ENCODE measurements at places on chromosomes 16 and 17.

DNA sequence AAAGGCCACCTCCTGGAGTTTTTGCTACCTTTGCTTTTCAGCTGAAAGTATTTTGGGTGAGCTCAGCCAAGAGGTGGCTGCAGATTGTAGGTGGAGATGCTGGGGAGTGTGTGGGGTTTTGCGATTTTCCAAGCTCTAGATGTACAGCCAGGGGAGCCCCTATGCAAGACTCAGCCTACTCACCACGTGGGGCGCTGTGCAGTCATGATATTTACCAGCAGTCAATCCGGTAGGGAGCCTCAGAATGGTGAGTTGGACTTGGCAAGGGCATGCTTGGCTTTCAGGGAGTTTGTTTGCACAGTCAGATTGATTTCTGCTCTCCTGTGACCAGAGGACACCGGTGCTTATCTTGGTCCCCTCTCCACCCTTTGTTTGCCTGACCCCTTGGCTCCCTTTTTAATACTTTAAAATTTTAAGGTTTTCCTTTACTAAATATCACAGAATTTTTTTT lies 175.3 kb downstream of the UTP18 start:
- DNase-seq: peak; percentile 21

DNA sequence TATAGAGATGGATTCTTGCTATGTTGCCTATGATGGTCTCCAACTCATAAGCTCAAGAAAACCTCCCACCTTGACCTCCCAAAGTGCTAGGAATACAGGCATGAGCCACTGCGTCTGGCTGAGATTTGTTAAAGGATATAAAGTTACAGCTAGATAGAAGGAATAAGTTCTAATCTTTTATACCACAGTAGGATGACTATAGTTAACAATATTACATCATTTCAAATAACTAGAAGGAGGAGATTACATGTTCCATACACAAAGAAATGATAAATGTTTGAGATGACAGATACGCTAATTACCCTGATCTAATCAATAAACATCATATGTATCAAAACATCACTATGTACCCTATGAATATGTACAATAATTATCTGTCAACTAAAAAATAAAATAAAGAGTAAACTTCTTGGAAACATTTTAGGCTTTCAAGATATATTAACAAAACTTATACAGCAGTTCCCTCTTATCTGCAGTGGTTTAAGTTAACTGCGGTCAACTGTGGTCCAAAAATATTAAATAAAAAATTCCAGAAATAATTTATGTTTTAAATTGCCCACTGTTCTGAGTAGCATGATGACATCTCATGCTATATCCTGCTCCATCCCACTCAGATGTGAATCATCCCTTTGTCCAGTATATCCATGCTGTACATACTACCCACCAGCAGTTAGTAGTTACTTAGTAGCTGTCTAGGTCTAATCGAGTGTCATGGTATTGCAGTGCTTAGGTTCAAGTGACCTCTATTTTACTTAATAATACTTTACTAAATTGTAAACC lies 129.2 kb upstream of the NACA2 start:
- DNase-seq: no peak

DNA sequence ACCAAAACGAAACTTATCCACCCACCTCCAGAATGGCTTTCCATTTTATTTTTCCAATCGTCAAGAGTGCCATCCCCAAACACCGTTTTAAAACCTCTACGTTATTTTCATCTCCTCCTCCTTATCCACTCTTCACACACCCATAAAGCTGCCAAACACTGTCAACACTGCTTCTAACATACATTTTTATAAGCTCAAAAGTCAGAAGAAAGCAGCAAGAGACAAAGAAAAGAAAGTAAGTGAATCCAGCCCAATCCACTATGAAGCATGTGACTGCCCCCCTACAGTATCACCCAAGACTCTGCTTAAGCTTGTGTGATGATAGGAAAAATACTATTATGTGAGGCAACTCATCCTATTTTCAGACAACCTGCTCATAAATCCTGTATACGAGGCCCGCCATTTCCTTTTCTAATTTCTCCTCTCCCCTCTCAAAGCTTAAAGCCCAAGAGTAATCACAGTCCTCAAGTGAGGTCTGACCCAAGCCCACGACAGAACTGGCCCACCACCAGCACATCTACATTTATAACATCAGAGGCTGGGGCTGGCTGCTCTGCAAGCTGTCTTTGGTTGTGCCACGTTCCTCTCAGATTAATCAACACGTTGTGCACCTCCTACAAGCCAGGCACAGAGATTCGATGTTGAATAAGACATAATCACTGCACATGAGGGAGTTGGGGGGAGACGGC lies 16.3 kb downstream of the USP31 start:
- DNase-seq: no peak

DNA sequence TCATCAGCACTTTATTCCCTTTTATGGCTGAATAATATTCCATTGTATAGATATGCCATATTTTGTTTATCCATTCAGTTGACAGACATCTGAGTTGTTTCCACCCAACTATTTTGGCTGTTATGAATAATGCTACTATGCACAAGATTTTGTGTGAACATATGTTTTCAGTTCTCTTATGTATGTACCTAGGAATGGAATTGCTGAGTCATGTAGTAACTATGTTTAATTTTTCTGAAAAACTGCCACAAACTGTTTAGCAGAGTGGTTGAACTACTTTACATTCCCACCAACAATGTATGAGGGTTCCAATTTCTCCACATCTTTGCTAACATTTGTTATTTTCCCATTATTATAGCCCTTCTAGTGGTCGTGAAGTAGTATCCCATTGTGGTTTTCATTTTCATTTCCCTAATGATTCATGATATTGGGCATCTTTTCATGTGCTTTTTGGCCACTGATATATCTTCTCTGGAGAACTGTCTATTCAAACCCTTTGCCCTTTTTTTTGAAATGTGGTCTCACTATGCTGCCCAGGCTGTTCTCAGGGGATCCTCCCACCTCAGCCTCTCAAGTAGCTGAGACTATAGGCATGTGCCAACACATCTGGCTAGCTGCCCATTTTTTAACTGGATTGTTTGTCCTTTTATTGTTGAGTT lies 26.3 kb downstream of the SMURF2 start:
- no peak for DNase-seq

DNA sequence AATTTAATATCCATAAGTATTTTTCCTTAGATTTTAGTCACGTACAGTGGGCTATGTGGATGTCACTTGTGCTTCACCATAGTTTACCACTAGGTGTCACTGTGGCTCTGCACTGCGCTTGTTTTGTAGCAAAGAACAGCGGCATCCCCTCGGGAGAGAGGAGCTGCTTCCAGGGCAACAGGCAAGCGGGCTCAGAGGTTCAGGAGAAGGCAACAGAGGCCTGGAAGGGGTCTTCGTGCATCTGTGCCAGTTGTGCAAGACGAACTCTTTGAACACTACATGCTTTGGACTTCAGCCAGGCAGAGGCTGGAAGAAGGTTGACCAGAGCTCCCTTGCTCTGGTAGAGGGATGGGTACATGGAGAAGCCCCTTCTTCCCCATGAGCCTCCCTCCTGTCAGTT lies 20.6 kb downstream of the CYB561 start:
- peak; percentile 79 for DNase-seq

DNA sequence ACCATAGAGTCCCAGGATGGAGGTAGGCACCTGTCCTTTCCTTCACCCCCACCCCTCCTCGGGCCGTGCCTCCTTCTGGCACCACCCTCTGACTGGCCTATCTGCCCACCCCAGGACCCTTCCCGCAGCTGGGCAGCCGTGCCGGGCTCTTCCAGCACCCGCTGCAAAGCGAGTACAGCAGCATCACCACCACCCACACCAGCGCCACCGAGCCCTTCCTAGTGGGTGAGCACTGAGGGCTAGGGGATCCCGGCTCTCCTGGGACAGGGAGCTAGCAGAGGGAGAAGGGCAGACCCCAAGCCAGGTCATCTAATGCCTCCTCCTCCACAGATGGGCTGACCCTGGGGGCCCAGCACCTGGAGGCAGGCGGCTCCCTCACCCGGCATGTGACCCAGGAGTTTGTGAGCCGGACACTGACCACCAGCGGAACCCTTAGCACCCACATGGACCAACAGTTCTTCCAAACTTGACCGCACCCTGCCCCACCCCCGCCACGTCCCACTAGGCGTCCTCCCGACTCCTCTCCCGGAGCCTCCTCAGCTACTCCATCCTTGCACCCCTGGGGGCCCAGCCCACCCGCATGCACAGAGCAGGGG lies 7.8 kb downstream of the GALK1 start:
- no peak for DNase-seq

- peak; percentile 30 for DNase-seq
These were observed 914.9 kb downstream of the KCNJ2 start for GRCh38 chr17:71084219-71084618.

DNA sequence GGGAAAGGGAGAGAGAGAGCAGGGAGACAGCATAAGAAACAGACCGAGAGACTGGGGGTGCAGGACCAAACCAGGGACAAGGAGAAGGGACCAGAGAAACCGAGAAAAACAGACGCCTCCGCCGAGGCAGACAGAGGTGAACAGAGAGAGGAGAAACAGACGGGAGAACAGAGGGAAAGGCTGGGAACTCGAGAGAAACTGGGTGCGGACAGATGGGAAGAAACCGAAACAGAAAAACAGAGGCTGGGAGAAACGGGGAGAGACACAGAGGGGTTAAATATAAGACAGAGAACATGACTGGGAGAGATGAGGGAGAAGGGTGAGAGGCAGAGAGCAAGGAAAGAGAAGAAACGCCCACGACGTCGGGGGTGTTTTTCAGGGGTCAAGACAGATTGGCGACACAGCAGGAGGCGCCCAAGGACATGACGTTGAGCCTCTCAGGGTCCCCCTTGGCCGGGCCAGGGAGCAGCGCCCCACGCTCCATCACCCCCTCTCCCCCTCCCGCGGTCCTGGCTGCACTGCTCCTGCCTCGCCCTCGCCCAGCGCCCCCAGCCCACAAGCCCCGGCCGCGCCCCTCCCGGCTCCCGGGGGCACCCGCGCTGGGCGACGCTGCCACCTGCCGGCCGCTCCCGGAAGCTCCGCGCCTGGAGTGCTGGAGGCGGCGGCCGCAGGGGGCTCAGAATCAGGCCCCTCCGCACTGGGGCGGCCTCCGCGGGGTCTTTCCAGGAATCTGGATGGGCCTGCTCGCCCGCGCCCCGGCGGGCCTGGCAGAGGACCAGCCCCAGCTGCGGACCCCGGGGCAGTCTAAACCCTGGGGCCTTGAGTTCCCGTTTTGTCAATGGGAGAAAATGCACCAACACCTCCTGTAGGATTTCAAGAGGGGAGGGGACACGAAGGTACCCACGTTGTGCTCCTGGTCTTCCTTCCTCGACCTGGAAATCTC lies 1.3 kb upstream of the TMEM92 start:
- DNase-seq: peak; percentile 75

DNA sequence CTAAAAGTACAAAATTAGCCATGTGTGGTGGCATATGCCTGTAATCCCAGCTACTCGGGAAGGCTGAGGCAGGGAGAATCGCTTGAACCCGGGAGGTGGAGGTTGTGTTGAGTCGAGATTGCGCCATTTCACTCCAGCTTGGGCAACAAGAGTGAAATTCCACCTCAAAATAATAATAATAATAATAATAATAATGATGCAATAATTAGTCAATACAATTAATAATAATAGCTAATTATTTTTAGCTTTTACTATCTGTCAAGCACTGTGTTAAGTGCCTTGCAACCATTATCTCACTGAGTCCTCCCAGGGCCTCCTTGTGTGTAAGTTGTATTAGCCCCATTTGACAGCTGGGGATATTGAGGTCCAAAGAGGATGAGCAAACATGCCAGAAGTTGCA lies 14.3 kb upstream of the HS3ST3A1 start:
- DNase-seq: no peak

- peak; percentile 29 for DNase-seq
These were observed 491 bp downstream of the TRAP1 start for GRCh38 chr16:3716831-3717234.

GRCh38 chr16:85240982-85241924 lies 129.0 kb upstream of the CIBAR2 start:
- DNase-seq: no peak

DNA sequence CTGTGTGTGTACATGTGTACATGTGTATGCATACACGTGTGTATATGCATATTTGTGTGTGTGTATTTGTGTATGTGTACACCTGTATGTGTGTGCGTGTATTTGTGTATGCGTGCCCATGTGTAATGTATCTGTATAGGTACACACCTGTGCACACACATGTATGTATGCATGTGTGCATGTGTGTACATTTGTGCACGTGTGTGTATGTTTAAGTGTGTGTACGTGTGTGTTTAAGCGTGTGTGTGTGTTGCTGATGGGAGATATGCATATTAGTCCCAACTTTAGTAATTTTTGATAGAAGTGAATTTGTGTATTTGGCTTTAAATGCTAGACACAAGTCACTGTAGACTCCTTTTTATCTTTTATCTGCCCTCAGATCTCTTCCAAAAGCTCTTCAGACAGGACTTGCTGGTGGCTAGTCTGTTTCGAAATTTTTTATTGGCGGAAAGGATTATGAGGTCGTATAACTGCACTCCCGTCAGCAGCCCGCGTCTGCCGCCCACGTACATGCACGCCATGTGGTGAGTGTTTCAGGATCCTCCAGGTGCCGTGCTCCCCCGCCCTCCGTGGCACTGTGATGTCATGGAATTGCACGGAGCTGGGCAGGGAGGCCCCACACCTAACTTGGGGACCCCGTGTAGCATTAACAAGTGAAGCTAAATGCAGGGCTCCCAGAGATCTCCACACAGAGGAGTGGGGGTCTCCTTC lies 168.8 kb upstream of the CHMP6 start:
- no peak for DNase-seq

DNA sequence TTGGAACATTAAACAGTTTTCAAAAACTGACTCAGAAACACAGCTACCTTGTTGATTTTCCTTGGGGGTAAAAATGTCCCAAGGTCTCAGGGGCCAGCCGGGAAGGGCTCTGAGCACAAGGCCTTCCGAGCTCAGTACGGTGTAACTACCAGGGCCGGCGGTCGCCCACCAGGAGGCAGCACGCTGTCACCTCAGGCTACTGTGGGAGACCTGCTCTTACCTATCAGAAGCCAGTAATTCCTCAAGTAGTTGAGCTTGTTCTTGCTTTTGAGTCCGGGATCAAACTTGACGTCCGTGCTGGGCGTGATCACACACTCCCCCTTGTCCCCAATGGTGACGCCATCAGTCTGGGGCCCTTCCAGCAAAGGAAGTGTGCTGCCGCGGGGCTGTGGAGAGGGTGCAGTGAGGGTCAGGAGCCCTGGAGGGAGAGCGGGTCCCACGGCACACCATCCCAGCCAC lies 43.4 kb upstream of the ICAM2 start:
- DNase-seq: peak; percentile 36

DNA sequence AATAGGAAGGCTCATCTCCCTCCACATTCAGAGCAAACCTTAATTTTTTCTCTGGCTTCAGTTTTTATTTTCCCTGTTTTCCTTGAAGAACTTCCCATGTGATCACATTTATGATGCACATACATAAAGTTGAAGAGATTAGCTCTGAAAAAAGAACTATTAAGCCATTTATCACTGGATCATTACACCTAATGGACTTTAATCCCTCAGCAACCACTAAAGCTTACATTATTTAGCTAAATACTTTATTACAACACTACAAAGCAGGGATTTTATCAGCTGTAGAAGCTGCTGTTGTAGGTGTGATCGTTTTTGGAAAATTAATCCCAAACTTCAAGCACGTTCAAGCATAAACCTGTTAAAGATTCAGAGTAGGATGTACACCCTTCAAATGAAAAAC lies 21.1 kb downstream of the SMYD4 start:
- no peak for DNase-seq

Measured in neuronal stem cell (in vitro differentiated cells).